Transverse colon (tissue), 4 donors: ENCODE measurements at places on chromosomes 3 and 15.

- H3K27ac ChIP-seq: no peak overlapping the region
- no peak overlapping the region for H3K4me3 ChIP-seq
- no peak for DNase-seq
These were observed 45.0 kb downstream of the GLDN start for GRCh38 chr15:51386486-51386885.

DNA sequence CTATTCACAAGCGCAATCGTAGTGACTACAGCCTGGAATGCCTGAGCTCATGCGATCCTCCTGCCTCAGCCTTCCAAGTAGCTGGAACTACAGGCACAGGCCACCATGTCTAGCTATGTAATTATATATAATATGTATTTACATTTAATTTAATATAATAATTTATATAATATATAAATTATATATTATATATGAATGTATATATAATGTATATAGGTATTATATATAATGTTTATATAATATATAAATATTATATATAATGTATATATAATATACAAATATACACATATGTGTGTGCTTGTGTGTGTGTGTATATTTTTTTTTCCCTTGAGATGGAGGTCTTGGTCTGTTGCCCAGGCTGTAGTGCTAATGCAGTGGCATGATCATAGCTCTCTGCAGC is 27.6 kb upstream of the ULK4 start:
- H3K27ac ChIP-seq: no peak overlapping the region
- H3K4me1 ChIP-seq: no peaks in the 10 kb centered on the region
- DNase-seq: no peak
- no peaks in the 10 kb centered on the region for H3K27me3 ChIP-seq

DNA sequence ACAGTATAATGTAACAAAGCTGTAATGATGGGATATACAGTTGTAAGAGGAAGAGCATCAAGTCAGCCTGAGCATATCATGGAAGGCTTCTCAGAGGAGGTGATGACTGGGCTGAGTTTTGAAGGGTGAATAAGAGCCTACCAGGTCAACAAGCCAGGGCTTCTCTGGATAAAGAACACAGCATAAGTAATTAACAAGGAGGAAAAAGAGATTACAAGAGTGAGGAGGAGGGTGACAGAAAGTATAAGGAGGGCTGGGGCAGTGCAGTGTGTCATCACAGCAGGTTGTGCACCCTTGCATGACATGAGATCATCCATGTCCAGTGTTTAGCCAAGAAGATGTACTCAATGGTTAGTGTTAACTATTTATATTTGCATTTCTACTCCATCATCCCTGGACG is 16.9 kb upstream of the SPATA12 start:
- no peaks in the 10 kb centered on the region for H3K27me3 ChIP-seq
- H3K4me1 ChIP-seq: peaks cover 2% of the 10 kb centered on the region
- DNase-seq: no peak
- H3K4me3 ChIP-seq: no peak overlapping the region
- H3K27ac ChIP-seq: no peak overlapping the region
- H3K36me3 ChIP-seq: no peaks in the 10 kb centered on the region

DNA sequence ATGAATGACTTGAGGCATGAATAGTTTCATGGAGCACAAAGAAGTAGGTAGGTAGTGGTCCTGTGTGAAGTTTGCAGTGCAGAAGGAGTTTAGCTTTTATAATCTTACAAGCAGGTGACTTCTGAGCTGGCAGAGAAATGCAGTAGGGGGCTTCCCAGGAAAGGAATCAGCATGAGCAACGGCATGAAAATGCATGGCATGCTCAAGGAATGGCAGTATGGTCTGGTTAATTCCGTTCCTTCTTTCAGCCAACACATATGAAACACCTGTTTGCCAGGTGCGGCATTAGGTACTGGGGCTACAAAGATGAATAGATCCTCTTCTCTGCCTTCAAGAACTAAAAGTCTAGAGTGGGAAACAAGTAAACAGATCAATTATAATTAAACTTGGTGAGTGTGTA is 138.0 kb upstream of the BHLHE40 start:
- H3K4me3 ChIP-seq: no peak overlapping the region
- no peaks in the 10 kb centered on the region for H3K27me3 ChIP-seq
- no peaks in the 10 kb centered on the region for H3K4me1 ChIP-seq
- no peak overlapping the region for H3K27ac ChIP-seq
- H3K36me3 ChIP-seq: no peaks in the 10 kb centered on the region

- no peaks in the 10 kb centered on the region for H3K27me3 ChIP-seq
- H3K4me3 ChIP-seq: no peak overlapping the region
- DNase-seq: no peak
- no peaks in the 10 kb centered on the region for H3K36me3 ChIP-seq
These were observed 94.1 kb upstream of the STRIT1 start for GRCh38 chr3:155387571-155387970.

DNA sequence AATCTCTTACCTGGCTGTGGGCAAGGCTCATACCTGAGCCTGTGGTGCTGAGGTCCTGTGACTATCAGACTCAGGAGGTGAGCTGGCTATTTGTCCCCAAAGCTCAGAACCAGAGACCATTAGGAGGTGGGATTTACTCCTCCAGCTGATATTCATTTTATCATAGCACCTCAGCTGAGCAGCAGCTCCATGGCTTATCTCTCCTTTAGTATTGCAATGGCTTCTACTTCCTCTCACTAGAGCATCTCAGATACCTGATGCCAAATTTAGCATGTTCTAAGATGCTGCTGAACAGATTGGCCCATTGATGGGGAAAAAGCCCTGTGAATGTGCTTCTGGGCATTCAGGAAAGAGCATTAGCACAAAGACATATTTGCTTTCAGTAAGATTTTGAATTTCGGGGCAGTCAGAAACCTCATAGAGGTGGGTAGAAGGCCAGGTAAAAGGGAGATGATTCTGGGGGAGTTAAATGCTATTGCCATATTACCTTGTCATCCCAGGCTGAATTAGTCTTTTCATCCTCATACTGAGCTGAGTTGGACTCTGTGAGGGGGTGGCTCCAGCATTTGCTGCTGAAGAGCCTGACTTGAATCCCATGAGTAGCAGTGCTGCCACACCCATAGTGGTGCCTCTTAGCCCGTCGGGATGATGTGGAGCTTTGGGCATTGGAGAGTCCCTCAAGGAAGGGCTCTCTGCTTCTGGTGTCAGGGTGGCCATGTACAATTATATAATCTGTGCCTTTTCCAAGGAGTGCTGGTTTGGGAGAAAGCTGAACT is 2.4 kb downstream of the BSN start:
- H3K36me3 ChIP-seq: no peaks in the 10 kb centered on the region
- peaks cover 19% of the 10 kb centered on the region for H3K4me1 ChIP-seq
- DNase-seq: no peak
- H3K27me3 ChIP-seq: peaks cover 33% of the 10 kb centered on the region
- H3K4me3 ChIP-seq: no peak overlapping the region
- no peak overlapping the region for H3K27ac ChIP-seq

DNA sequence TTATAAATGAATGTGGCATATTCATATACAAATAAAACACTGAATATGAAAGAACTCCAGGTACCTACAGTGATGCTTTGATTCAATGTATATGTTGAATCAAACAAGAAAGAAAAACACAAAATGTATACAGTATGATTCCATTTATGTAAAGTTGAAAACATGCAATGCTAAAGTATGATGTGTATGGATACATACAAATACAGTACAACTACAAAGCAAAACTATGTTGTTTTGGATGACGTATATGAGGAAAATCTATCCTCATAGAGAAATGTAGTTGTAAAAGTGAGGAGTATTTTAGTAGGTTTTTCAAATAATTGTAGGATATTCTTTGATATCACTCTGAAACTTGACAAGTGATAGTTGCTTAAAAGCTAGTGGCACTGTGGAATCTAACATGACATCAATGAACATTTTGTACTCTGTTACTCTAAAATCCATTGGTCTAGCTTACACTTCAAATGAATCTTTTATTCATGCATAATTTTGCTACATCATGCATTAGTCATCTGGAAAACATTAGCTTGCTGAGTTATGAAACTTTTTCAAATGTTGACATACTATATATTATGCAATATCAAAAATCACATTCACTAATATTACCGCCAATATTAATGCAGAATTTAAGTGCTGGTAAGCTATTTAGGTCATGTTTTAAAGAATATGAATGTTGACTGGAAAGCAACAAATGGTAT is 278.1 kb upstream of the CHRNA7 start:
- no peaks in the 10 kb centered on the region for H3K36me3 ChIP-seq
- H3K27me3 ChIP-seq: no peaks in the 10 kb centered on the region
- H3K27ac ChIP-seq: no peak overlapping the region
- H3K4me3 ChIP-seq: no peak overlapping the region
- DNase-seq: no peak

DNA sequence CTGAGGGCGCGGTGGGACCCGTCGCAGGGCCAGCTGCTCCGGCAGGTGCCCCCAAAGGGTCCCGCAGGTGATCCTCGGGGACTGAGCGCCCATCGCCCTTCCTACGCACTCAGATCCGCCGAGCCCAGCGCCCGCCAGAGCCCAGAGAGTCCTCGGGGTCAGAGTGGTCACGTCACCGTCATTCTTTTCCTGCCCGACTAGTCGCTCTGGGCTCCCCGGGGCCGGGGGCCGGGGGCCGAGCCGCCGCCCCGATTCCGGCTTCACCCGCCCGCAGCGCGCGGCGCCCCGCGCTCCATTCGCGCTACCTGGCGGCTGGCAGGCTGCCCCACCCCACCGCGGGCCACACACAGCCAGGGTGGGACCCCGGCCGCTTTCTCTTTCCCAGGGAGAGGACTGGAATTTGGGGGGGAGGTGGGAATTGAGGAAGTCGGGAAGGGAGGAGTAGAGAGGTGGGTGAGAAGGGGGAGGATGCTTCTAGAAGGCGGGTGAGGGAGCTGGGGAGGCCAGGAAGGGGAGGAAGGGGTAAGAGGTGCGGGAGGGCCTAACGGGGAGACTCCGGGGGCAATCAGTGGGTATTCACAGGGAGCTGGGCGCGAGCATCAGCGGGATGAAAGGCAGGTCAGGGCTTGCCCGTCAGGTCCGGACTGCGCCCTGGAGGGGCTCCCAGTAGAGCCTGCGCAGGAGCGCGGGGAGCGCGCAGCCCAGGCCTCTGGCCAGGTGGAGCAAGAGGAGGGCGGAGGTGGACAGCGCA is 36.1 kb upstream of the EPHB3 start:
- peak overlapping the region; percentile 13 for H3K27ac ChIP-seq
- H3K36me3 ChIP-seq: no peaks in the 10 kb centered on the region
- H3K4me1 ChIP-seq: peaks cover 17% of the 10 kb centered on the region

DNA sequence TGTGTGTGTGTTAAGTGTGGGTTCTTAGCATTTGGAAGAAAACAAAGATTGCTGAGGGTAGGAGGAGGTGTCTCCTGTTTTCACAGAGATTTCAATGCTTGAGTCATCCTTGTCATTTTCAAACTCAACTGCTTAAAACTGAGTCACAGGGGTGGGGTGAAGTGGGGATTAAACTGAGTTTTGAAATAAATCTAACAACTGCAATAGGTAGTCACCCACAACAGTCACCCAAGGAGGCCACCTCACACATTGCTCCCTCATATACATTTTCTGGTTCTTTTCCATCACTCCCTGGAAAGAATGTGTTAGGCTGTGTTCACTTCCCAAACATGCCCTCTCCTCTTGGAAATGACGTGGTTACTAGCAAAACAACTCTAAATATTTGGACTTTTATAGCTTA is 187.7 kb upstream of the CMC1 start:
- H3K36me3 ChIP-seq: no peaks in the 10 kb centered on the region
- H3K4me1 ChIP-seq: no peaks in the 10 kb centered on the region
- H3K27ac ChIP-seq: no peak overlapping the region
- H3K27me3 ChIP-seq: no peaks in the 10 kb centered on the region
- H3K4me3 ChIP-seq: no peak overlapping the region

GRCh38 chr15:89553632-89554031 is 21.6 kb upstream of the TICRR start:
- H3K4me3 ChIP-seq: no peak overlapping the region
- H3K27ac ChIP-seq: no peak overlapping the region
- no peaks in the 10 kb centered on the region for H3K36me3 ChIP-seq

- H3K4me3 ChIP-seq: no peak overlapping the region
- H3K27ac ChIP-seq: no peak overlapping the region
- no peak for DNase-seq
These were observed 44.4 kb upstream of the B3GALNT1 start for GRCh38 chr3:161149529-161149928.

DNA sequence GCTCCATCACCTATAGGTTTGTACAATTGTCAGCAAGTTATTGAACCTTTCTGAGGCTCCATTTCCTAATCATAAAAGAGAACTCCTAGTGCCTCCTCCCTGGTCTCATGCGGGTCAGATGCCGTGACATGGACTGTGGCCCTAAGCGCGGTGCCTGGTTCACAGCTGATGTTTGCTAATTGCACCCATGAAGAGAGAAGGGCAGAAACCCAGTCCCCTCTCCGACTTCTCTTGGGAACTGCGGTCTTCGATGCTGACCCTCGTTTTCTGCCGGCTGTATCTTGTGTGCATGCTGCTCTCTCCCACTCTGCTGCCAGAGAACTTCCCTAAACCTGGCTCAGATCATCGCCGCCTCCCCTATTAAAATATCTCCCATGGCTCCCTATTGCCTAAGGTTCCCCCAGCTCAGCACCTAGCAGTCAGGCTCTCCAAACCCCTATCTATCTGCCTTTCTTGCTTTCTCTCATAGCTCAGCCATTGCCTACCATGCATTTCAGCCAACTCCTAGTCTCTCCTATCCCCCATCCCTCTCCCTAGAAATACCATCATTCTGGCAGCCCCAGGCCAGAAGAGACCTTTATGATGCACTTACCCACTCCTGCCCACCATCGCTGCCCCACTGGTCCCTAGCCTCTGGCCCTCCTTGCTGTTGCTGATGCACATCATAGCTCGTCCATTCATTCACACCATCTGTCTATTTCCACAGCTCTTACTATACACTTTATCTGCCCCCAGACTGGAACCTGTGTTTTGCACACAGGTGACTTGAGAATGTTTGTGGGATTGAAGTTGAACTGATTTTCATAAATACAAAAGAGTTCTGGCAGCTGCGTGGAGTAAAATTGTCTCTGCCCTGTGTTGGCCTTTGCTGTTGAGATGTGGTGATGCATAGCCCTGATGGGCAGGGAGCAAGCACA is 6.6 kb downstream of the ISG20 start:
- H3K27ac ChIP-seq: no peak overlapping the region
- H3K4me3 ChIP-seq: no peak overlapping the region
- DNase-seq: no peak
- H3K4me1 ChIP-seq: peaks cover 25% of the 10 kb centered on the region

GRCh38 chr3:30475038-30475808 is 131.2 kb upstream of the TGFBR2 start:
- no peak for DNase-seq
- no peaks in the 10 kb centered on the region for H3K36me3 ChIP-seq
- H3K27me3 ChIP-seq: no peaks in the 10 kb centered on the region
- H3K4me3 ChIP-seq: no peak overlapping the region
- H3K4me1 ChIP-seq: no peaks in the 10 kb centered on the region

- H3K27me3 ChIP-seq: no peaks in the 10 kb centered on the region
- no peaks in the 10 kb centered on the region for H3K36me3 ChIP-seq
- peaks cover 6% of the 10 kb centered on the region for H3K4me1 ChIP-seq
- peak overlapping the region; percentile 76 for H3K27ac ChIP-seq
These were observed 57.8 kb upstream of the HRH1 start for GRCh38 chr3:11096266-11097139.

DNA sequence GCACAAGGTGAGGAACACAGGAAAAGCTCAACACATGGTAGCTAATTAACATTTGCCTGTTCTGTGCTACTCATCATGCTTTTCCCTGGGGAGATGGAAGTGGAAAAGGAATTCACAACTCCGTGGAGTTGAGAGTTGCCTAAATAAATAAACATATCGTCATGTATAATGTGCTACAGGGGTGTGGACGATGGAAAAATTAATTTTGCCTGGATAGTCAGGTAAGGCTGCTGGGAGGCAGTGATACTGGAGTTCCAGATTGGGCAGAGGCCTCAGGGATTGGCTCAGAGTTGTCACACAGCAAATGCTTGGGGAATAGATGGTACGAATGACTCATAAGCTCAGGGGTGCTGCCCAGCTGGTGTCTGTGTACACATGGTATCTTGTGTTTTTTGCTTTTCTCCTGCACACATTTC is 3.1 kb upstream of the ABHD6 start:
- H3K4me1 ChIP-seq: peaks cover 13% of the 10 kb centered on the region
- DNase-seq: no peak
- no peaks in the 10 kb centered on the region for H3K27me3 ChIP-seq
- H3K36me3 ChIP-seq: no peaks in the 10 kb centered on the region
- H3K27ac ChIP-seq: no peak overlapping the region
- no peak overlapping the region for H3K4me3 ChIP-seq
